ENCODE measurements at places on chromosomes 12 and 14.
A peak's percentile ranks its signal among the peaks of the same experiment; 100 is the strongest.

- no peak for DNase-seq
Observed at GRCh38 chr12:75834591-75834990, 197.0 kb downstream of the PHLDA1 start.

DNA sequence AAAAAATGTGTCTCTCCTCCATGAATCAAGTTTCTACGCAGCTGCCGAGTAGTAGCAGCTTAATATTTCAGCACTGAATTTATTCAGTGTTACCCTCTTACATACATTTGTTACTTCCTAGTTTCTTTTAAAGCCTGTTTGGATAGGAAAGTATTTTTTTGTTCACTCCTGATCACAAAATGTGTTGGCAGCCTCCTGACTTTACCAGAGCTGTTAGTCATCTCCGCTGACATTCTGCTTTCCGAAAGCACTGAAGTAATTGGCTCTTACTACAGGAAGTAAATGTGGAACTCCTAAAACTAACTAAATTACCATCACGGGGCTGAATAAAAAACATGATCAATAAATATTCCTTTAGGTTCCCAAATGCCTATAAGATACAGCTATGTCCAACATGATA lies 225.5 kb downstream of the EPS8 start:
- DNase-seq: no peak

GRCh38 chr14:99156090-99156425 lies 115.9 kb downstream of the BCL11B start:
- DNase-seq: no peak

GRCh38 chr14:76473481-76474263 lies 97.7 kb downstream of the ESRRB start:
- no peak for DNase-seq

DNA sequence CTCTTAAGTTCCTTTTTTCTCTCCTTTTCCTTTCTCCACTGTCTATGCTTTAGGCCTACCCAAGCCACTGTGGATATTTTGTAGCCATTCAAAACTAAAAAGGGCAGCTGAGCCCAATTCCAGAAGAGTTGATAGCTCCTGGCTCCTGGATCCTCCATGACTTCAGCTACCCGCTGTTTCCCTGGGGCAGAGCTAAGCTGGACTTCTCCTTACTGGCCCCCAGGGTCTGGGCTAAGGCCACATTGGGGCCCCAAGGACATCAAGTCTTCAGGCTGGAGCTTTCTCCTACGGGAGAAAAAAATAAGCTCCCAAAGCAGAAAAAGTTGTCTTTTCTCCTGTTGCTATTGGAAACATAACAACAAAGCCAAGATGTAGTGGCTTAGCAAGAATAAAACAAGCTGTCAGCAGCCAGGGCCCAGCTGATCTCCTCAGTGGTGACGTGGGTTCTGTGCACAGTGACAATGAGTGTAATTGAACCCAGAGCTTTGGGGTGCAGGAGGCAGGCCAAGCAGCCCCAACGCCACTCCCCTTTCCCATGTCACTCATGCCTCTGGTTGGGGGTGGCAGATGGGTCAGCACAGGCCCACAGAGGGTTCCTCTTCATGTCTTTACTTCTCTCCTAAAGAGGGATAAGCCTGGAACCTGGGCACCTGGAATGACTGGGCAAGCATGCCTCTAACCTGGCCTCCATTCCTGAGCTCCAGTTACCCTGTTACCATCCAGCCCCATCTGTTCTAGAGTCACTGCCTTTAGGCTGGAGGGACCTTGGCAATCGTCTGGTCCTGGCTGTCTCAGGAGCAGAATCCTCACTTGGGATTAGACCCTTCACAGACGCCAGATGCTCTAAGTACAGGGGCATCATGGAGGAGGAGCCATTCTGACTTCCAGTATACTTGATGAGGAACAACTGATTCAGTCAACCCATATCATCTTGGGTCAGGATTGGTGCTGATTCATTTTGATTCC lies 171.2 kb downstream of the ZFP36L1 start:
- no peak for DNase-seq

- peak; percentile 100 for DNase-seq
Observed at GRCh38 chr12:6765634-6766581, at the start of gene PTMS. Gene PTMS (plus strand): TSS chr12:6766363. CDS start chr12:6766706, 343 bp downstream.

DNA sequence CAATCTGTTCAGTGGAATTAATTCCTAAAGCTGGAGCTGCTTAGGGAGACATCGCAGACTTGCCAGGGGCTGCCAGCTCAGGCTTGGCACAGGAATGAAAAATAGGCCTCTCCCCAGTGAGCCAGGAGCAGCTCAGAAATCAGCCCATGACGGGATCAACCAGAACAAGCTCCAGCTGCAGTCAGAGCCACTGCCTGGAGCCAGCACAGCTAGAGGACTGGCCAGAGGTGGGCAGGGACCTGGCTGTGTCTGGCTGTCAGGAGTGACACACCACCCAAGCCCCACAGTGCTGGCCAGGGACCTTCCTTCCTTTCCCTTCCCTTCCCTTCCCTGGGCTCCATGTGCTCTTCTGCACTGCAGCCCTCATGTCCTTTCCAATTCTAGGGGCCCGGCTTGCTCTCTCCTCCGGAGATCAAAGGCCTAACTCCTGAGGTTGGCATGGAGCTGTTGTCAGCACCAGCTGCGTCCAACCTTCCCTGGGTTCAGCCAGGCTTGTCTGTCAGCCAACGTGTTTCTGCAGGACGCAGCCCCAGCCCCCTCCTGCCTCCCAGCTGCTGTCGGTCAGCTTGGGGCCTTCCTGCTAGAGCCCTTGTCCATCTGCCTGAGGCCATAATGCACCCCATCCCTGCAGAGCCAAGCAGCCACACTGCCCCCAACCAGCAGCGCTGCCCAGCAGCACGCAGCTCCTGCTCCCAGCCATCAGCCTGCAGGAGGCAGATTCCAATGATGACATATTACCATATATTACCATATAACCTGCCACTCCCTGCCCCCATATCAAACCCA lies 149.3 kb downstream of the CALM1 start:
- peak; percentile 66 for DNase-seq

DNA sequence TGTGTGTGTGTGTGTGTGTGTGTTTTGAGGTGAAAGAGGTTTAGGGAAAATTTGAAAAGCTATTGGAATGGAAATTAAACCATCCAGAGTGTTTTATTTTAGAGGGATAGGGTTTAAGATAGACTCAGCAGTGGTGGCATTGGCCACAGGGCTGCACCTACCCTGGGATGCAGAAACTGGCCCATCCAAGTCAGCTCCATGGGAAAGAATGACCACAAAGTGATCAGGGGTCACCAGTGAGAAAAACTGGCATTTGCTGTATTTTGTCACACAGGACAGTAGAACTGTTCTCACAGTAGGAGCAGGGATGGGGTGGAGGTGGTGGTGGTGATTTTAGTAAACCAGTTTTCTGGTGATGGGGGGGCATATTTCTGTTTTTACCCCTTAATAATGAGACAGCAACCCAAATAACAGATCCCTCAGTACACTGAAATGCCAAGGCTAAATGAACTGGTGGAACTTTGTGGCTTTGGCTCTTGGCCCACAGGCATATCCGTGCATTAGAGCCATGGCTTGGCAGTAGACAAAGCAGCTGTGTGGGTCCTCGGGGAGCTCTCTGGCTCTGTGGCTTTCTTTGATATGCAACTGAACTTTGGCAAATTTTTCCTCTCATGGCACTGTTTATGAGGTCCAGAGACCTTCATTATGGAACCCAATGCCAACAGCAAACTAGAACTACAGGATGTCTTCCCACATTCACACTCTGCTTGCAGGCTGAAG lies 348.3 kb downstream of the ZFP36L1 start:
- DNase-seq: no peak

DNA sequence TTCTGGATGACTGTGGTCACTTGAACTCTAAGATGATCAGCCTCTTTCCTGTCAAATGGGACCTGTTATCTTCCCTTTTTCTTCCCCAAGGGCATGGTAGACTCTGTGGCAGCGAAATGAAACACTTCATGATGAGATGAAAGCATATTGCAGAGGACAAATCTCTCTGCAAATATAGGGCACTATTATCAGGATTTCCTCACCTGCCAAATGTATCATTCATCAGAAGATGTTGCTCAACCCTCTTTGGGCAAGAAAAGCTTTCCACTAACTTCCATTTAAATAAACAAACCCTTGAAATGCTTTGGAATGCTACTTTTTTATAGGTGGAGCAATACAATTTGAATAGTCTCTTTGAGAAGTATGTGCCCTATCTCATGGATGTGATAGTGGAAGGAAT lies 105.0 kb downstream of the DNAH10 start:
- no peak for DNase-seq

DNA sequence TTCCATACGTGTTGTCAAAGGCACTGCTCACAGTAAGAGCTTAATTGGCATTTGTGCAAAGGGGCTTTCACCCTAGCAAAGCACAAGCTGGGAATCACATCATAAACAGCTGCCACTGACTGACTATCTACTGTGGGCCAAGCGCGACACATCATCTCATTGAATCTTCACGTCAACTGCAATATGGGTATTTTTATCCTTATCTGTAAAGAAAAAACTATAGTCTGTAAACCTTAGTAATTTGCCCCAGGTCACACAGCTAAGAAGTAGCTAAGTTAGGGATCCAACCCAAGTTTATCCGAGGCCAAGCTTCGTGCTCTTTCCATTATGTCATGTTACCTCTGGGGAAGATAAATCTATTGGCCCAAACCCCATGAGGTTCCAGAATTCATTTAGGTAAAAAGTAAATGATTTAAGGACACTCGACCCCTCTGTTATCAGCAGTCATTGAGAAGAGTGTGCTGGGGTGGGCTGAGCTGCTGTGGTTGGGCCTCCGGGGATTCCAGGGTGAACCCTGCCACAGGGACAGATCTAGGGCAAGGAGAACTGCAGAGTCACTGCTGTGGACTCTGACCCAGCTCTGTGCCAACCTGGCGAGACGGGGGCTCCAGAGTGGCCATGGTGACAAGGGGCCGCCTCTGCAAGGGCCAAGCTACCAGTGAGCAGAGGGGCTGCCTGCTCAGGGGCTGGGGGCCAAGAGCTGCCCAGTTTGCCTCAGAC lies 27.6 kb downstream of the NCKAP5L start:
- no peak for DNase-seq

GRCh38 chr14:93888995-93889394 lies 38.1 kb upstream of the FAM181A start:
- DNase-seq: no peak

DNA sequence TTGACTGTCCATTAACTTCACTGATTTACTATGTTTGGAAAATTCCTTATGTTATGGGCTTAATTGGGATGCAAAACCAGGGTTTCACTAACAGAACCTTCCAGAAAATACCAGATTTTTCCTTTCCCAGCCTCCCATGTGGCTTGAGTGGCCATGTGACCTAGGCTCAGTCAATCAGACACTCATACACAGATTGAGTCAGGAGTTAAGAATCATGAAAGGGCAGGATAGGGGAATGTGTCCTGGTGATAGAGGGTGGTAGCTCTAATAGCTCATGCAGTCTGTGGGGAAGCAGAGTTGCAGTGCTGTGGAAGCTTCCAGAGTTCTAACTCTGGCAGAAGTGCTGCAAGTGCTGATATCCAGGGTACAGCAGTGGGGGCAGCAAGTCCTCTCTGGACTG lies 134.1 kb upstream of the IFNG-AS1 start:
- DNase-seq: no peak

DNA sequence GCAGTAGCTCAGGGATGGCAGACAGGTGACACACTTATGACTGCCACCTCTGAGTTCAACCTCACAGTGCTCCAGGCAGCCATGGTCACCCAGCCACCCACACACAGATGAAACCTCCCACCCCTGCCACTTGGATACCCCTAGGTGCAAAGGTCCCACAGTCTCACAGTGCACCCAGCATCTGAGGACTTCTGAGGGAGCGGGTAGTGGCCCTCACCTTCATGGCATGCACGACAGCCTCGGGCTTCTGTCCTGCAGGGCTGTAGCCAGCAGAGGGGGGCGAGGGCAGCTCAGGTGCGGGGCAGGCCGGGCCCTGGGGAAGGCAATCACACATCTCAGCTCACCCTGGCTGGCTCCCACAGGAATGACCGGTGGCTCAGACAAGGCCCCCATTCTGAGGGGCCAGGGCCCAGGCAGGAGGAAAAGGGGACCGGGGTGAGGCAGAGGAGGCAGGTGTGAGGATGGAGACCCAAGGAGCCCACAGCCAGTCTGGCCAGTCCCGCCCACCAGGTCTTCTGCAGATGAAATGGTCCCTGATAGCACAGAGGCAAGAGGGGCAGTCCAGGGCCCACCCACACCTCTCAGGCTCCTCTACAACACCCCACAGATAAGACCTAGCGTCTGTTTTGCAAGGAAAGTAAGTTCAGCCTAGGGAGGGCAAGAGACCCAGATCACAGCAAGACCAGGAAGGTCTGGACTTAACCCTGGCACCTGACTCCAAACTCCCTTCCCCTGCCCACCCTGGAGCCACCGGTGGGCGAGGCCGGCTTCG lies 35.8 kb downstream of the CCNK start:
- DNase-seq: no peak

DNA sequence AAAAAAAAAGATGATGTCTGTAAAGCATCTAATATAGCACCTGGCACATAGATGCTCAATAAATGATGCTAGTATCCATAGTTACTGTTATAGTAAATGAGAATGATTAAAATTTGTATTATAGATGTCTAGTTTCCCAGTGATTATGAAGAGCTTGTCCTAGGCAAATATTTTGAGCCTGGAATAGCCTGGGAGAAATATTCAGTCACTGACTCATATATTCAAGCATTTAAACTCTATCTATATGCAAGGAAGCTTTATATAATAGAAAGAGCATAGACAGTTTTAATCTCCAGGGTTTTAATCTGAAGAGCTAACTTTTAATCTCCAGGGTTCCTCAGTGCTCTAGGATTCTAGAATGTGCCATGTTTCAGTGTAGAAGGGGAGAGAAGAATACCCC lies 91.5 kb upstream of the VASH1 start:
- DNase-seq: no peak

DNA sequence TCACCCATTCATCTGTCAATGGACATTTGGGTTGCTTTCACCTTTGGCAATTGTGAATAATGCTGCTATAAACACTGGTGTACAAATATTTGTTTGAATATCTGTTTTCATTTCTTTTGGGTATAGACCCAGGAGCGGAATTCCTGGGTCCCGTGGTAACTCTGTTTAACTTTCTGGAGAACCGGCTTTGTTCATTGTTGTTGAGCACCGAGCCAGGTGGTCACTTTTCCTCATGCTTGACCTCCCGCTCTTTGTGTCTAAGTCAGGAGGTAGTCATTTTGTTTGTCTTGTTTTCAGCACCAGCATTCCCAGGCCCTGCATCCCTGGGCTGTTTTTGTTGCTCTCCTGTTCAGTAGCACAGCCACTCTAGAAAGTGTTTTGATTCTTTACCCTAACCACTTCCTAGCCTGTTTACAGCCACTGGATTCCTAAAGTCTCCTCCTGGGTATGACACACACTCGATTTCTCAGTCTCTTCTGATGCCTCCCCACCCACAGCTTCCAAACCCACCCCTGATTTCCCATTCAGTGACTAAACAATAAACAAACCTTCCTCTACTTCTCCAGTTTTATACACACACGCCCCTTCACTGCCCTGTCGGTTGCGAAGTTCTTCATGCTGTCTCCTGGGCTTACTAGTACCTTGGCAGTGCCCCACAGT lies 37.9 kb downstream of the B4GALNT3 start:
- DNase-seq: peak; percentile 61

GRCh38 chr14:30849354-30849753 lies 25.0 kb upstream of the COCH start:
- no peak for DNase-seq
